ENCODE measurements at places on chromosomes 2 and 18.

DNA sequence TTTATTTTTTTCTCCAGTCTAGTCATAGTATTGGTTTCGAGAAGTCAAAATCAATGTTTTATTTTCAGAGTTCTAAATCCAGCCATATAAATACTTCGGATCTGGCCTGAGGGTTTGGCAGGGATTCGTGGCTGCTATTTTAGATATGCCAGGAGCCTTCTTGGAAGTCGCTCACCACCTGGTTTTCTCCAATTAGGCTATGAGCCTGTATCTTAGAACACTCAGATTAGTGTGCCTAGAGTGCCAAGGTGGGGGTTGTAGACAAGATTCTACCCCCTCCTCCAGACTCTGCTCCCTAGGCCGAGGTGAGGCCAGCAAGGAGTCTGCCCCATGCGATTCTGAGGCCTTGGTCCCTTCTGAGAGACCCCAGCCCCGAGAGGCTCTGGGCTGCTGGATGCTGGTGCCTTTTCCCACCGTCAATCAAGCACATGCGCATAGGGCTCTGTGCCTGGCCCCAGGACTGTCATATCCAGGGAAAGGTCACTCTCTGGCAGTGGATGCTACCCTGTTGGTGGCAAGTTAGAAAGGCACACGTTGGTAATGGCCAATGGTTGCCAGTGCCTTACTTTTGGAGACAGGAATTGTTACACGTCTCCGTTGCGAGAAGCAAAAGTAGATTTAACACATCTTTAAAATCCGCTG lies 197.1 kb downstream of the AGAP1 start:
- no peak for DNase-seq

- DNase-seq = no peak
Observed at GRCh38 chr2:173521450-173522192, 166.9 kb downstream of the CDCA7 start.

DNA sequence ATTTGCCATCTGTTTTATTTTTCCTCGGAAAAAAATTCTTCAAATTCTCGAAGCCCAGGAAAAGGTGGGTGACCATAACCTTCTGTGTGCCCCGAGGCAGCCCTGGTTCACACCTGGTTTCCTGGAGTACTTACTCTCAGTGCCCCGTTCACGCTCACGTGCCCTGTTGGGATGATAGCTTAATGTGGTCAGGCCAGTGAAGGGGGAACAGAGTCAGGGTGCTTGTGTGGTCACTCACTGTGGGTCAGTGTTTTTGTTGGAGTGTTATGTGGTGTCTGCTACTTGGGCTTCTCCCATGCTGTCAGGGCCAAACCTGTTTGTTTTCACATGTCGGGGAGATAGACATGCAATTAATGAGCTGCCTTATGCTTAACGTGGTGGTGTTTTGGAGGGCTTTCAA lies 78.1 kb downstream of the MAP4K4 start:
- DNase-seq = no peak

- no peak for DNase-seq
Observed at GRCh38 chr2:46656640-46657039, 177.3 kb downstream of the TMEM247 start.

GRCh38 chr18:9552616-9553015 lies 61.7 kb downstream of the PPP4R1 start:
- DNase-seq = no peak

Measured in NCI-H1105 treated with DMSO at 0.1 percent for 48 hours (cell line).